ENCODE measurements at places on chromosomes 2 and 18. TPM values are rescaled to one million over a fixed set of nuclear protein-coding genes. Genes with fewer than 3 reads are reported as not detected.

The DYNAP gene
- not detected for total RNA-seq

GRCh38 chr18:26322890-26323653 lies 96.8 kb downstream of the TAF4B start:
- DNase-seq, result no peak

DNA sequence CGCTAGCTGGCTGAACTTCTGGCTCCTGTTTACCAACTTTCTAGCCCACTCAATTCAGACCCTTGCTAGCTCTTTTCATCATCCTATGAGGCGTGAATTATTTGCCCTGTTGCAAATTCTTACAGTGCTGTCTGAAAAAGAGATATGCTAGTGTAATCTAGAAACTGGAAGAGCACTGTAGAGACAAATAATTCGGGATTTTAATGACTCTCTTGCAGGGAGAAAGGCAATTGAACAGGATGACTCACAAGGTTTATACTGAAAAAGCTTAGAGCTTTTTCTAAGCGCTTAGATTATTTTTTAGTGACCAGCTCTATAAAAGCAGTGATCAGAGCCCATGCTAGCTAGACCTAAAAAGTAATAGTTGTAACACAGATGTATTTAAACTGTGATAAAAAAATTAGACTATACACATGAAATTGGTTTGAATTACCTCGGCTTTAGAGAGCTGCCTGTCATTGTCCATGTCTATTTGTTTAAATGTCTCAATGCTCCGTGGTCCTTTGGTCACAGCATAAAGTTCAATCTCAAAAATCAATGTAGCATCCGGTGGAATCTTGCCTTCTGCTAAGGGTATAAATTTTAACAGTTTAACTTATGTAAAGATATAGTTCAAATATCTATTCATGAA lies 9.1 kb downstream of the FKBP7 start:
- no peak for DNase-seq

- no peak for DNase-seq
Observed at GRCh38 chr2:144704709-144705095, 184.8 kb upstream of the ZEB2 start.

GRCh38 chr2:212831671-212832199 lies 293.1 kb upstream of the ERBB4 start:
- no peak for DNase-seq

DNA sequence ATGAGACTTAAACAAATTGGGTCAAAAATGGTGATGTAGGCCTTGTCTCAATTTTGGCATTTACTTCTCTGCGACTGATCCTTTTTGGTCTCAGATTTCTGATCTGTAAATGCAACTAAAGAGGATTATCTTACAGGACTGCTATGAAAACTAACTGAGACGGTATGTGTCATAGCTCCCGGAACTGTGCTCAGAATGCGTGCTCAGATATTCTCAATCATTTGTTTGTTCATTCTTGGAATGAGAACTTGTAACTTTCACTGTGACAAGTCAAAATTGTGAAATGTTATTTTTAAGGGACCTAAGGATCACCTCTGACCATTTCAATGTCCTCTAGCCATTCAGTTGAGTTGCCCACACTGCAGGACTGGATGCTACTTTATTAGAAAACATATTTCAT lies 498.2 kb upstream of the PIK3C3 start:
- no peak for DNase-seq
